Ascending aorta (tissue), 2 donors: ENCODE measurements at places on chromosomes 7 and 10. TPM values are rescaled to one million over a fixed set of nuclear protein-coding genes. Genes with fewer than 3 reads are reported as not detected.
A peak's percentile ranks its signal among the peaks of the same experiment; 100 is the strongest.

CAV2 gene
- total RNA-seq = 92.6 TPM

DNA sequence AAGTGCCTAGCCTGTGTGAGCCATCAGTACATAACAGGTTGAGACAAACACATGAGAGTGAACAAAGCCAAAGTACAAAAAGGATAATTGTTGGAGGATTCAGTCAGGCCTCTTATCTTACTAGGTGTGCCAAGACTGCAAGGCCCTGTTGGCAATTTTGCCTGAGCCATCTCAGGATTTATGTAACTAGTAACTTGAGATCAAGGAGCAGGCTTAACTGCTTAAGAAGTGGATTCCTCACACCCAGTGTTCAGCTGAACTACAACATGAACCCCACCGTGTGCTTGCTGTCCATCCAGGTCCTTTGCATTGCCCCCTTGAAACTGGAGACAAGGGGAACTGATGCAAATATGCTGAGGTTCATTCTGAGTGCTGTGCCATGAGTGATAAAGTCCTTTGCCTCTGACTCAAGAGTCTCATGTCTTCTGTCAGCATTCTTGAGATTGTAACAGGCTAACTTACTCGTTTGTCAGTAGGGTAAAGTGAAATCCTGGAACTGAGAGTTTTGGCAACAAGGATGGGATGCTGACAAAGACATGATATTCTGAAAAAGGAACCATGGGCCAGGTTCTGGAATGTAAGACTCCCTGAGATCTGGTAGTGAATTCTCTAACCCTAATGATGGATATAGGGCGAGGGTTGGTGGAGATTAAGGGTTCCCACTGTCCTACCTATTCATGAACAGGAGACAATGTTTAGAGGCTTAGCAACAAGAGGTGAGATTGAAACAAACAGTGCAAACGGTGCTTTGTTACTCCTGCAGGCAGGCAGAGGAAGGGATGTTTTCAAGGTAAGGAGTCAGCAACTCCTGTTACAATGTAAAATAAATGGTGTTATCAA lies 44.1 kb upstream of the GATAD1 start:
- no peaks in the 10 kb centered on the region for H3K27me3 ChIP-seq
- H3K4me3 ChIP-seq = no peak overlapping the region
- H3K4me1 ChIP-seq = no peaks in the 10 kb centered on the region
- DNase-seq = no peak
- H3K36me3 ChIP-seq = peaks cover 17% of the 10 kb centered on the region
- H3K27ac ChIP-seq = no peak overlapping the region

ZC3HAV1L gene
- 29.1 TPM for total RNA-seq

CFAP70 gene
- not detected for total RNA-seq

DNA sequence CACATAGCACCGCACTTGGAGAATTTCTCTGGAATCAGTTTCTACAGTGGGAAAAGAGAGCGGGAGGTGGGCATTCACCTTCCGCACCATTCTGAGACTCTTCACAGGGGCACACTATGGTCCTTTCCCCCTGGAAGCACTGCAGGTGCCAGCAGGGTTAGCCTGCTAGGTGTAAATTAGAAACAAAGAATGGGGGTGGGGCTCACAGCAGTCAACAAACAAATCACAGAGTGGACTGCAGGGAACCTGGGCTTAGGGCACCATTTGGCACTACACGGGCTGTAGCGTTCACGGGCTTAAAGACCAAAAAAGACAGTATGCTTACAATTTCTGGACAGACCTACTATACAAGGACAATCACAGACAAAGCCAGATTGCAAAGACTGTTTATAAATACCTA lies 8.0 kb upstream of the PKD1L1 start:
- H3K4me3 ChIP-seq = no peak overlapping the region
- H3K27me3 ChIP-seq = no peaks in the 10 kb centered on the region
- peaks cover 10% of the 10 kb centered on the region for H3K36me3 ChIP-seq
- H3K4me1 ChIP-seq = no peaks in the 10 kb centered on the region
- no peak for DNase-seq

DNA sequence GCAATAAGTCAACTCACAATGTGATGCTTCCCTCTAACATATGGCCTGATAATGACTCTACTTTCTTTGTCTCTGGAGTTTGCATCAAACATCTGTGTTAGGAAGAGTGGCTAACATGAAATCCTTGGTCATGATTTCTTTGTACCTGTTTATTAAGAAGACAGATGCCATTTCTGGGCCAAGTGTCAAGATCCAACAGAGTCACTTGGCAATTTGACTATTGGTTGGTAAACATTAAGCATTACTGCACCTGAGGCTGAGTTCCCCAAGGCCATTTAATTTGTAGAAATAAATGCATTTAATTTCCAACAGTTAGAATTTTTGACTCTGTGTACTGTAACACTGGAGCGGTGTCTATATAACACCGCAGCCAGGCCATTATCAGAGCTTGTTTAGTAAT lies 403.7 kb downstream of the GALNT17 start:
- H3K4me3 ChIP-seq = no peak overlapping the region
- no peaks in the 10 kb centered on the region for H3K4me1 ChIP-seq
- H3K27me3 ChIP-seq = no peaks in the 10 kb centered on the region
- no peaks in the 10 kb centered on the region for H3K36me3 ChIP-seq
- DNase-seq = no peak
- H3K27ac ChIP-seq = no peak overlapping the region

GRCh38 chr10:86830043-86830591 lies 73.7 kb downstream of the BMPR1A start:
- no peak overlapping the region for H3K4me3 ChIP-seq
- peak overlapping the region; percentile 38 for H3K27ac ChIP-seq
- H3K4me1 ChIP-seq = peaks cover 41% of the 10 kb centered on the region
- H3K27me3 ChIP-seq = no peaks in the 10 kb centered on the region

DNA sequence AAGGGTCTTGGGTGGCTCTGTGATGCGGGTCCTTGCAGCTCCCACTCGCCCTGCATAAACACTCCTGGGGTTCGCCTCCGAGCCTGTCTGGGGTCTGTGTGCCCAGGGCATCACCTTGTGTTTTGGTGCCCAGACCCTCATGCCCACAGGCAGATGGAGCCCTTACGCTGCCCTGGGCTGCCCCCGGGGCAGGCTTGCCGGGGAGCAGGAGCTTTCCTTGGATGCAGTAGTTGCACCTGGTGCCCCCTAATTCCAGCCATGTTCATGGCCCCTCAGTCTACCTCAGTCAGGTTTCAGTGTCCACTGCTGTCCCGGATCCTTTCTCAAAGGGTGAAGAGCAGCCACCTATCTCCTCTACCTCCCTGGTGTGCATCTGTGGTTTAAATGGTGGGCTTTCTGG lies 396.0 kb downstream of the PTPRN2 start:
- no peak overlapping the region for H3K27ac ChIP-seq
- H3K36me3 ChIP-seq = no peaks in the 10 kb centered on the region
- DNase-seq = no peak
- H3K27me3 ChIP-seq = no peaks in the 10 kb centered on the region
- no peaks in the 10 kb centered on the region for H3K4me1 ChIP-seq
- H3K4me3 ChIP-seq = no peak overlapping the region

CACNB2 gene
- 0.96 TPM for total RNA-seq

NCF1 gene
- 4.0 TPM for total RNA-seq

COL17A1 gene
- total RNA-seq = 0.64 TPM

- no peak overlapping the region for H3K4me3 ChIP-seq
- no peak for DNase-seq
- H3K4me1 ChIP-seq = no peaks in the 10 kb centered on the region
Measured at GRCh38 chr7:44217852-44218402, 17.1 kb downstream of the YKT6 start.

RBP3 gene
- not detected for total RNA-seq

DNA sequence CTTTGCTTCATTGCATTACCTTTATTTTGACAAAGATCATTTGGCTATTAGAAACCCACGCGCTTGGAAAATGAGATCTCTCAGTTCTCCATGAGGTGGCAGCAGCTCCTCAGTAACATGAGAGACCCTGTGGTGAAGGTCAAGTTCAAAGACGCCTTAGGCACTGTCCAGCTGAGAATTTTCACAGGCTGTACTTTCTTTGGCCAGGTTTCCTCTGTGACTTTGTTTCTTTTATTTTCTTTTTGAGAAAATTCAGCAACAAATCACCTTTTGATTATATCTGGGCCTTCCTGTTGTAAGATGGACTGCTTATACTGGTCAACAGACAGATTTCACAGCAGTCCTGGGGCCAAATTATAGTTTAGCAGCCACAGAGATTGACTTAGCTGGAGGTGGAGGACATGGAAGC lies 54.5 kb downstream of the RAB18 start:
- H3K27me3 ChIP-seq = no peaks in the 10 kb centered on the region
- H3K4me3 ChIP-seq = no peak overlapping the region
- H3K36me3 ChIP-seq = no peaks in the 10 kb centered on the region
- no peak for DNase-seq
- no peak overlapping the region for H3K27ac ChIP-seq
- H3K4me1 ChIP-seq = no peaks in the 10 kb centered on the region

TEX36 gene
- total RNA-seq = not detected

DNA sequence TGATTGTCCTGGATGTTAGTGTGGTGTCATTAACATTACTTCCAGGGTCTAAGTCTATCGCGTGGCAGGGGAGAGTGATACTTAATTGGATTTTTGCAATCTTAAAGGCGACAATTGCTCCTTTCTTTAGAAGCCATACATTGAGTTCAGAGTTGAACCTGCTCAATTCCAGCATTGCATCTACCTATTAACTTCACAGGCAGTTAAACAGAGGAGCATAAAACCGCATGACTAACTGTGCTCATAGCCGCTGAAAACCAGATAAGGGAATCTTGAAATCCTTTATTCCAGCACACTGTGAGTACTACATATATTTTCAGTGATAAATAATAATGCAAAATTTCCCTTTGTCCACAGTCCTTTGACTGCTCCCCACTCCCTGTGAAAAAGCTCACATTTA lies 255.3 kb downstream of the STK31 start:
- no peak overlapping the region for H3K27ac ChIP-seq
- H3K4me3 ChIP-seq = no peak overlapping the region
- H3K36me3 ChIP-seq = no peaks in the 10 kb centered on the region
- H3K4me1 ChIP-seq = no peaks in the 10 kb centered on the region
- no peaks in the 10 kb centered on the region for H3K27me3 ChIP-seq
- no peak for DNase-seq

C10orf143 gene
- 0.11 TPM for total RNA-seq

GRCh38 chr7:54242776-54243175 lies 299.4 kb upstream of the VSTM2A start:
- no peaks in the 10 kb centered on the region for H3K36me3 ChIP-seq
- no peaks in the 10 kb centered on the region for H3K27me3 ChIP-seq
- no peak overlapping the region for H3K4me3 ChIP-seq
- no peak for DNase-seq
- H3K4me1 ChIP-seq = no peaks in the 10 kb centered on the region

DNA sequence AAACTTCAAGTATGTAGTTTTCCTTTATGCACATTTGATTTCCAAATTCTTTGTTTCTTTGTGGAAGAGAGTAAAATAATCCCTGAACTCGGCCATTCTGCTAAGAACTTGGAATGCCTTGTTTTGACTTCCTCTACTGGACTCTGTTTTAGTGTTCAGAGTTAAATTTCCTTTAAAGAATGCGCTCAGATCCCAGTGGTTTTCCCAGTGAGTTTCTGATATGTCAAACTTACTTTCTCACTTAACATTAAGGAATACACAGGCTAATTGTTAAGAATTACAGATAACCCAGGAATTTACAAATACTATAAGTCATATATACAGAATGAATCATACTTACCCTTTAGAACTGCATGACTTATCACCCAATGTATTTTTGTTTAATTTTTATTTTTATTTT lies 1067.6 kb upstream of the CELF2 start:
- H3K27ac ChIP-seq = no peak overlapping the region
- H3K4me1 ChIP-seq = no peaks in the 10 kb centered on the region
- DNase-seq = no peak
- H3K4me3 ChIP-seq = no peak overlapping the region

GRCh38 chr7:40811666-40812065 lies 676.9 kb downstream of the SUGCT start:
- H3K36me3 ChIP-seq = no peaks in the 10 kb centered on the region
- no peak overlapping the region for H3K4me3 ChIP-seq
- H3K27ac ChIP-seq = no peak overlapping the region
- DNase-seq = no peak
- peaks cover 16% of the 10 kb centered on the region for H3K4me1 ChIP-seq

- no peak overlapping the region for H3K27ac ChIP-seq
- no peaks in the 10 kb centered on the region for H3K27me3 ChIP-seq
- no peak overlapping the region for H3K4me3 ChIP-seq
- DNase-seq = no peak
- H3K4me1 ChIP-seq = no peaks in the 10 kb centered on the region
Measured at GRCh38 chr7:142476077-142476476, 218.2 kb upstream of the PRSS58 start.

CALHM1 gene
- total RNA-seq = not detected

- H3K36me3 ChIP-seq = no peaks in the 10 kb centered on the region
- H3K4me1 ChIP-seq = peaks cover 11% of the 10 kb centered on the region
- H3K4me3 ChIP-seq = no peak overlapping the region
- no peak overlapping the region for H3K27ac ChIP-seq
- H3K27me3 ChIP-seq = no peaks in the 10 kb centered on the region
Measured at GRCh38 chr10:51010977-51011376, 63.3 kb upstream of the PRKG1 start.

DNA sequence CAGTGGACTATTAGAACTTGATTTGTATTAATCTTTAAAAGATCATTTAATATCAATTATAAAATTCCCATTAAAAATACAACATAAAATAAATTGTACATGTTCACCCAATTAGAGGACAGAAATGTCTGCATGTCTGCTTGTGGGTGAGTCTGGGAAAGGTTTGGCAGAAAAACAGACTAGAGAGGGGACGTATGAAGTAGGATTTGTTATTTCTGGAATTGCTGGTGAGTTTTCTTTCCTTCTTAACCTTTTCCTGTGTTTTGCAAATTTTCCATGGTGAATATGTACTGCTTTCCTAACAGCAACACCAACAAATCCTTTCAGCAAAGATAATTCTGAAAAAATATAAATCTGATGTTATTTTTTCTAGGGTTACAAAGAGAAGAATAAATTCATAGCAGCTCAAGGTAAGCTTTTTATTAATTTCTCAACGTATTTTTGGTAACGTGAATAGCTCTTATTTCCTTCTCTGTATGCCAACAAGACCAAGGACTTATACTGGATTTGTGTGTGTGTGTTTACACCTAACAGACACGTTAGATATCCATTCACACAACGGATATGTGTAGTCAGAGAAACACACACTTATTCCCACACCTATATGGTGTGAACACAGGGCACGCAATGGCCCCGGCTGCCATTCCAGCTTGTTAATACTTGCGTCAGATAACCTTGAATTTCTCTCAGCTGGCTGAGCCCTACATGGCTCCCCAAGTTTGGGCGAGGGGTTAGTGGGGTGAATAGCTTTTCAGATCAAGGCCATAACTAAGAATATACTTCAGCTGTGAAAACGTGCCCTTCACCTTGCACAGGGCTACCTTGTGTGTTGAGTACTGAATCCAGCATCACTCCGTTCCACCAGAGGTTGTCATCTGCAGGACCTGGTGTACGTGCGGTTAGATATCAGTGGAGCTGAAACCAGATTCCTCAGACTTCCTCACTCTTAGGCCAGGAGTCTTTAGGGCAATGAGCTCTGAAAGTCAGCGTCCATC lies 64.6 kb downstream of the MKI67 start:
- peaks cover under 1% of the 10 kb centered on the region for H3K36me3 ChIP-seq
- H3K27ac ChIP-seq = peak overlapping the region; percentile 64
- H3K4me3 ChIP-seq = no peak overlapping the region
- H3K27me3 ChIP-seq = no peaks in the 10 kb centered on the region
